Inflammatory macrophage treated with lipopolysaccharide for 4 hours (primary cell): ENCODE measurements at places on chromosomes 2 and 18.
A peak's percentile ranks its signal among the peaks of the same experiment; 100 is the strongest.

DNA sequence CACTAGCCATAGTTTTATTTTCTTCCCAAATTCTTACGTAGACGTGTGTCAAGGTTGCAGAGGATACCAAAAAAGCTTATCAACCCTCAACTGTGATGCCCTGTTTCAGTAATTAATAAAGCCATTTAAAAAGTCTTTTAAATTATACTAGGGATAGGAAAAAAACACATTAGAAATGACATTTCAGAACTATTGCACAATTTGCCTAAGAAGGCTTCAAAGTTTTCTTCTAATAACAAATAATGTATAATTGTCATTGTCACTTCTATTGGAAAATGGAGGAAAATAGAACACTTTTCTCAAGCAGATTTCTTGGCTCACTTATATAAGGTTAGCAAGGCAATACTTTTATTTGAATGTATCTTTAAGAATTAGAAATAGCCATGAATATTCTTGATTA, 253.8 kb downstream of the ARHGAP15 start:
- no peak for DNase-seq

GRCh38 chr2:36123995-36124394, 231.6 kb upstream of the CRIM1 start:
- no peak for DNase-seq

DNA sequence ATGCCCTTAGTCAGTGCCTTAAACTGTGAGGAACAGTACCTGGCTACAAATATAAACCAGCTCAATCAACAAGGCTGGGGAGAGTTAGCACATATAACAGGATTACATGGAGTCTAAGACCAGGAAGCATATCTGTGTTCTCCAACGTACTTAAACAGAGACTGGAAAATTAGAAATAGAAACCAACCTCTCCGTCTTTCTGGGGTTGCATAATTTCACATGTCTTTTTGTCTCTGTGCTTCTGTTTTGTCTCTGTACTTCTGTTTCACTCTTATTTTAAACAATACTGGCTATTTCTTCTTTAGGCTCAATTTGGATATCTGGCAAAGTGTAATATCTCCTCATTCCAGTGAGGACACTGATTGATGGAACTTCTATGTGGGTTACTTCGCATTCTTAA, 749.0 kb upstream of the ZEB2 start:
- DNase-seq: peak; percentile 60

- DNase-seq: no peak
Observed at GRCh38 chr18:72752220-72752619, 115.6 kb downstream of the NETO1 start.

GRCh38 chr18:62420151-62420512, 95.0 kb downstream of the TNFRSF11A start:
- peak; percentile 48 for DNase-seq

DNA sequence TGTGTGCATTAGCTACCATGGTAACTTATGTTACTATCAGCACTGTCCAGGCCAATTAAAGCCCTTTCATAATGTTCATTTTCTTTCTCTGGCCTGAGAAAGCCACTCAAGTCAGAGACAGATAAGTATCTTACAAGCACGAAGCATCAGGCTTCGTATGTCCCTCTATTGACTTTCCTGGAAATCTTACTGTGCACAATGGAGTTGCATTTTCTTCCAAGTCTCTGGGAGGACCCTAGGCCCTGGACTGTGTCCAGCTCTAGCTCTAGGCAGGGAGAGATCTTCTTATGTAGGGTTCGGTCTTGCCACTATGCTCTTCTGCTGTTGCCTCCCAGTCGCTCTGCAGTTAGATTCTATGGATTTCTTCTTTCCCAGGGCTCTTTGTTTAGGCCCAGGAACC, 40.0 kb upstream of the ITGA6 start:
- no peak for DNase-seq

DNA sequence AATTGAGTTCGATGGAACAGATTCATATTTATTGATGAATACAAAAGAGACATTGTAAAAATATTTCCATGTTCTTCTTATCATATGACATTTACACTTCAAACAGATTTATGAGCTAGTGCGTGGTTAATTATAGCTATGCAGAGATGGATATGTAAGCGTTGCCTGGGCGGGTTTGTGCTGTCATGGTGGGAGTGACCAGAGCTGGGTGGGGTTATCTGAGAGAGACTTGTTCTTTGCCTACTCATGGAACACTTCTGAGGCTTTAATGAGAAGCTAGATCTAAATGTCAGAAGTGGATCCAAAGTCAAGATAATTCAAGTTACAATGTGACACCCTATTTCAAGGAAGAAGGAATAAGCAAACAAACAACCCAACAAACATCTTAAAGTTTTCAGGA, 162.3 kb upstream of the ZEB2 start:
- DNase-seq: peak; percentile 76

GRCh38 chr2:121303531-121304263, 18.7 kb upstream of the TFCP2L1 start:
- DNase-seq: no peak

DNA sequence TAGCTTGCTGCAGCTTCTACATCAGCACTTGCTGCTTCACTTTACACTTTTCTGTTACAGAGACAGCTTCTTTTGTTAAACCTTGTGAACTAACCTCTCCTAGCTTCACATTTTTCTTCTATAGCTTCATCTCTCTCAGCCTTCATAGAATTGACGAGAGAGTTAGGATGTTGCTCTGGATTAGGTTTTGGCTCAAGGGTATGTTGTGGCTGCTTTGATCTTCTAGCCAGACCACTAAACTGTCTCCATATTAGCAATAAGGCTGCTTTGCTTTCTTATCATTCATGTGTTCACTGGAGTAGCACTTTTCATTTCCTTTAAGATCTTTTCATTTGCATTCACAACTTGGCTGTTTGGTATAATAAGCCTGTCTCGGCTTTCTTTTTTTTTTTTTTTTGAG, 46.3 kb upstream of the GRB14 start:
- DNase-seq: no peak

DNA sequence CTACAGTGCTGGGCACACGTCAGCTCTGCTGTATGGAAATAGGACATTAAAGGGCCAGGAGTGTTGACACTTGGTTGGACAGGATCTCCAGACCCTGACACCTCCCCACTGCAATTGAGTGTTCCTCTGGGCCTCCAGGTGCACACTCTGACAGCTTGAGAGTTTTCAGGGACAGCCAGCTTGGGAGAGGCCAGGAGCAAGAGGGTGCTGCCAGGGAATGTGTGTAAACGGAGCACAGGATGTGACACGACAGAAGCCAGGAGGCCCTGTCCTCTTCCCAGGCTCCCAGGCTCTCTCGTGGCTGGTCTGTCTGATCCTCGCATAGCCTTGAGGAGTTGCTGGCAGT, 318.1 kb upstream of the HS6ST1 start:
- DNase-seq: no peak
